ENCODE measurements at places on chromosomes 3 and 15.

GRCh38 chr15:73926219-73927002 lies at the start of gene LOXL1:
Gene LOXL1, plus strand, starts transcription at chr15:73926462. Its CDS starts 322 bp downstream, at chr15:73926784.
- no peak for DNase-seq

GRCh38 chr15:97045666-97046421 lies 715.3 kb downstream of the NR2F2 start:
- DNase-seq, result no peak

DNA sequence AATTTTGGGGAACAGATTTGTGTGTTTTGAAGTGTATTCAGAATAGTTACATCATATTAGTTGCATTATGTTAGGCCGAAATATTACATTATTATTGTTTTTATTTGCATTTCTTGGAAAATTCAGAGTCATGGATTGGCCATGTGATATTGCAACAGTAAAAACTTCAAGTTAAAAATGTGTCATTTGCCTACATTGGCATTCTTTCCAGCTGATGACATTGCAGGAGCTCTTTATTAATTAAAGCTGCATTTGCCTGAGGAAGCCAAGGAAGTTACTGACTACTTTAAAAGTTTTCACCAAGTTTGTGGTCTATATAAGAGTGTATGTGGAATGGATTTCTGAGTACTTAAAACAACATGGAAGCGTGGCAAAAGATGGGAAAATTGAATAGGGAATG lies 726.4 kb upstream of the SGO1 start:
- DNase-seq, result no peak

DNA sequence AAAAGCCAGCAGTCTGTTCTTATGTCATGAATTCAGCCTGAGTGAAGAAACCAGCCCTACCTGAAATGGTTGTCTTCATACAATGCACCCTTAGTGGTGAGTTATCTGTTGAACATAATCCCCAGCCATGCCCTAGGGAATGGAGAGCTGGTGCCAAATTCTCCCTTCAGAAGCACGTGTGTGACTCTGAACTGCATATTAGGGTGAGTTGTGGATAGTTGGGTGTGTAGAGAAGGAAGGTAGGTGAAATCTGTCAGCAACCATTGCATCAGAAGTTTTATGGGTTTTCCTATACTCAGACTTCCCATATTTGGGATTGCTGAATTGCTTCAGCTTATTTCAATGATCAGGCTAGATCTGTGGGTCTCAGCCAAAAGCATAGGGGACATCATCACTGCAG lies 46.5 kb upstream of the TP63 start:
- DNase-seq, result no peak

DNA sequence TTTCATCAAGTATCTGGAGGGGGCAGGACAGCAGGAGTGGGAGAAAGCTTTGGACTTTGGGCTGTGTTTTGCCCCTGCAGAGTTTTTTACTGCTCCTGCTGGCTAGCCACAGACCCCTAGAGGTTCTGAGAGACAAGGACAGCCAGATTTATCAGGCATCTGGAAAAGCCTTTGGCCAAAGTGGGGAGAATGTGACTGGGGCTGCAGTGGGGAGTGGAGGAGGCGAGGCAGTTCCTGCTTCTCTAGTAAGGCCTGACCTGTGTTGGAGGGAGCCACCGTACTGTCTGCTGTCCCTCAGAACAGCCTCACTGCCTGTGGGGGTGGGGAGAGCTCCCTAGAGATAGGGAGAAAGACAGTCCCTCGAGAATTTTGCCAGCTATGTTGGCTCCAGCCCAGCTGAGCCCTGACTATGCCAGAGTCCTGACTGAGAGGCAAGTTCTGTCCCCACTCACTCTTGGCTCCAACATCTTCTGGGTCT lies 2.2 kb downstream of the ALPK3 start:
- no peak for DNase-seq

DNA sequence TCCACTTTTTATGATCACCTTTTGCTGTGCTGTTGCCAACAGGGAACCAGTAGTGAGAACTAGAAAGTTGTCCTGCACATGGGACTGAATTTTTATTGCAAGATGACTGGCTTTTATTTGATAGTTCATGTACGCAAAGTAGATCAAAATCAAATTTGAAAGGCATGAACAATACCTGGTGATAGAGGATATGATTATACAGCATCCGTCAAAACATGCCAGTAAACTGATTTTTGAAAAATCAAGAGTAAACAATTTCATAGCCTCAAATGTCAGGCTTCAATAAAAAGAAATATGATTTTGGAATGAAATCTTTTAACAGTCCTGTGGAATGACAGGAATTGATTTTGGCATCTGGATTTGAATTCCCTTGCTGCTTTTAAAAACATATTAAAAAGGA lies 219.6 kb upstream of the LRRN1 start:
- DNase-seq, result no peak

GRCh38 chr3:194280777-194281176 lies 70.4 kb downstream of the CPN2 start:
- DNase-seq, result no peak

DNA sequence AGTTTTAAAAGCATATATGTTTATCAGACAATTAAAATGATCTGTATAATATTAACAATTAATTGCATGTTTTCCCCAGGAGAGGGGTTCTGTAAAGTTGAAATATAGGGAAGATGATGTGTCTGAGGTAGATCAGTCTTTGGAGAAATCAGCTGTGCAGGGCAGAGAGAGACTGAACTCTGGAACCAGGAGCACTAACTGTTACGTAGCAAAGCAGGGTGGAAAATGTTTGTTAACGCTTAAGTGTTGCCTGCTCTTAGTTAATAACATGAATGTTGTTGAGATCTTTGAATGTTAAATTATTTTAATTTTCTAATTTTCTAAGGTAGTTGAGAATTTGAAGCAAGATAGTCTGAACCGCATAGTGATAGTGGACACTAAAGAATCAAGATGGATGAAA lies 57.5 kb downstream of the NEO1 start:
- DNase-seq, result no peak

GRCh38 chr3:105844704-105845103 lies 24.1 kb downstream of the CBLB start:
- no peak for DNase-seq

Data from activated gamma-delta T cell treated with anti-CD3 and anti-CD28 coated beads, Interleukin-2, amount 50 U/mL, for 16 hours (primary cell).